ENCODE measurements at places on chromosomes 5 and 9. TPM values are rescaled to one million over a fixed set of nuclear protein-coding genes. Genes with fewer than 3 reads are reported as not detected.

DNA sequence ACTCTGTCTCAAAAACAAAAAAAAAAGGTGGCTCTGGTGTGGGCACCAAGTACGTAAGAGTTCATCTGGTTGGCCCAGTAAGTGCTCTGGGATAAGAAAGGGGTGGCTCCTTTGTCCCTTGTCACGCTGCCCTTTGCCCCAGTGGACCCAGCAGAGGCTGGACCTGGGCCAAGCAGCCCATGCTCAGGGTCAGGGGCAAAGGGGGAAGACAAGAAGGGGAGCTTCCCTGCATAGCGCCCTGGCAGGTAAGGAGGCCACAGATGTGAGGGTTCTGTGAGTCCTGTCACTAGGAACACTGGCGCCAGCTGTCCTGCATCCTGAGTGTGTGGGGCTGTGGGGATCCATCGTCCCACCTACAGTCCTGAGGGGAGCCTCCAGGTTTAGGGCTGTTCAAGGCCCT is 65.3 kb downstream of the GADD45G start:
- H3K4me3 ChIP-seq = no peak overlapping the region
- no peak overlapping the region for H3K27ac ChIP-seq
- no peaks in the 10 kb centered on the region for H3K36me3 ChIP-seq
- H3K27me3 ChIP-seq = no peaks in the 10 kb centered on the region

GRCh38 chr9:91117959-91118703 is 243.6 kb downstream of the AUH start:
- H3K27me3 ChIP-seq = no peaks in the 10 kb centered on the region
- no peak overlapping the region for H3K27ac ChIP-seq
- peak; percentile 93 for DNase-seq

- H3K27me3 ChIP-seq = no peaks in the 10 kb centered on the region
- H3K4me1 ChIP-seq = no peaks in the 10 kb centered on the region
- no peak overlapping the region for H3K4me3 ChIP-seq
- H3K27ac ChIP-seq = no peak overlapping the region
- DNase-seq = no peak
These were observed 800.5 kb downstream of the BRINP1 start for GRCh38 chr9:118568704-118569103.

FOXE1 gene
- not detected for total RNA-seq

COL27A1 gene
- total RNA-seq = 3.5 TPM

TLR4 gene
- total RNA-seq = 65.2 TPM

GFI1B gene
- 0.46 TPM for total RNA-seq

- no peak overlapping the region for H3K27ac ChIP-seq
- no peaks in the 10 kb centered on the region for H3K27me3 ChIP-seq
- H3K4me3 ChIP-seq = no peak overlapping the region
- no peaks in the 10 kb centered on the region for H3K36me3 ChIP-seq
These were observed 2.0 kb downstream of the SLC2A6 start for GRCh38 chr9:133476941-133477340.

TMEM215 gene
- not detected for total RNA-seq

FBN2 gene
- 16.2 TPM for total RNA-seq

SLC23A1 gene
- total RNA-seq = not detected

- DNase-seq = peak; percentile 88
- H3K36me3 ChIP-seq = no peaks in the 10 kb centered on the region
- peaks cover 56% of the 10 kb centered on the region for H3K4me1 ChIP-seq
- H3K27ac ChIP-seq = peak overlapping the region; percentile 99
These were observed 3.7 kb downstream of the TLN1 start for GRCh38 chr9:35728041-35728971.

GRCh38 chr5:179755022-179755421 is 22.4 kb downstream of the MAML1 start:
- H3K27me3 ChIP-seq = no peaks in the 10 kb centered on the region
- peaks cover 7% of the 10 kb centered on the region for H3K4me1 ChIP-seq

- no peaks in the 10 kb centered on the region for H3K36me3 ChIP-seq
- no peak overlapping the region for H3K4me3 ChIP-seq
- DNase-seq = no peak
- H3K27me3 ChIP-seq = no peaks in the 10 kb centered on the region
These were observed 14.0 kb upstream of the MLANA start for GRCh38 chr9:5876711-5877110.

GNA14 gene
- total RNA-seq = 6.3 TPM

GRCh38 chr9:114371973-114372917 is 15.5 kb downstream of the AKNA start:
- H3K27ac ChIP-seq = peak overlapping the region; percentile 78
- H3K4me1 ChIP-seq = peaks cover 17% of the 10 kb centered on the region
- H3K36me3 ChIP-seq = no peaks in the 10 kb centered on the region
- no peak overlapping the region for H3K4me3 ChIP-seq
- no peak for DNase-seq

DNA sequence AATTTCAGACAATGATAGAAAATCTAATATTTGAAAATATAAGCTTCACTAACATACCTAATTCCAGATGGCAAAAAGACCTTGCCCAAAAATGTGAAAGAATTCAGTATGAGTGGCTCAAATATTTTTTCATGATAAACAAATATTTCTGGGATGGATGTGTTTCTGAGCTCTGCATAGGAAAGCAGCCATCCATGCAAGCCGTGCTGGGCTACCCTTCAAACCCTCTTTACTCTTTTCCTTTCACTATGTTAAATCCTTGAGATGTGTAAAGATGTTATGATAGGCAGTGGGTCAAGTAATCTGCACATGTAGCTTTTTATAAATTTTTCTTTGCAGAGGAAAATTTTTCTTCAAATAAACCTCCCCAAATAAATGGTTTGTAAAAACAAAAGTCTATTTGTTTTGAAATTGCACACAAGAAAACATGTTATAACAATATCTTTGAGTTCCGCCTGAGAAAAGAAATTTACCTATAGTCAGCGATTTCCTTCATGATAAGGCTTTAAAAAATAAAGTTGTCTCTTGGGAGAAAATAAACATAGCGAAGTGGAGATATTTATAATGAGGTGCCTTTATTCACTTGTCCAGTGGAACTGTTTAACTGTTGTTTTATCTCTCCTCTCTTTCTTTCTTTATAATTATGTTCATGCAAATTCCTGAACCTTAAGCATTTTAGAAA is 154.3 kb upstream of the PITX1 start:
- H3K4me1 ChIP-seq = peaks cover 6% of the 10 kb centered on the region
- peaks cover 5% of the 10 kb centered on the region for H3K27me3 ChIP-seq
- DNase-seq = no peak
- H3K27ac ChIP-seq = no peak overlapping the region
- no peak overlapping the region for H3K4me3 ChIP-seq

LCN2 gene
- 1.0 TPM for total RNA-seq

CFAP77 gene
- total RNA-seq = not detected

GRCh38 chr9:130663258-130663976 is 977 bp upstream of the PRDM12 start:
- H3K27me3 ChIP-seq = peaks cover 86% of the 10 kb centered on the region
- no peak overlapping the region for H3K27ac ChIP-seq
- DNase-seq = no peak
- H3K4me1 ChIP-seq = peaks cover 39% of the 10 kb centered on the region
- no peaks in the 10 kb centered on the region for H3K36me3 ChIP-seq

DNA sequence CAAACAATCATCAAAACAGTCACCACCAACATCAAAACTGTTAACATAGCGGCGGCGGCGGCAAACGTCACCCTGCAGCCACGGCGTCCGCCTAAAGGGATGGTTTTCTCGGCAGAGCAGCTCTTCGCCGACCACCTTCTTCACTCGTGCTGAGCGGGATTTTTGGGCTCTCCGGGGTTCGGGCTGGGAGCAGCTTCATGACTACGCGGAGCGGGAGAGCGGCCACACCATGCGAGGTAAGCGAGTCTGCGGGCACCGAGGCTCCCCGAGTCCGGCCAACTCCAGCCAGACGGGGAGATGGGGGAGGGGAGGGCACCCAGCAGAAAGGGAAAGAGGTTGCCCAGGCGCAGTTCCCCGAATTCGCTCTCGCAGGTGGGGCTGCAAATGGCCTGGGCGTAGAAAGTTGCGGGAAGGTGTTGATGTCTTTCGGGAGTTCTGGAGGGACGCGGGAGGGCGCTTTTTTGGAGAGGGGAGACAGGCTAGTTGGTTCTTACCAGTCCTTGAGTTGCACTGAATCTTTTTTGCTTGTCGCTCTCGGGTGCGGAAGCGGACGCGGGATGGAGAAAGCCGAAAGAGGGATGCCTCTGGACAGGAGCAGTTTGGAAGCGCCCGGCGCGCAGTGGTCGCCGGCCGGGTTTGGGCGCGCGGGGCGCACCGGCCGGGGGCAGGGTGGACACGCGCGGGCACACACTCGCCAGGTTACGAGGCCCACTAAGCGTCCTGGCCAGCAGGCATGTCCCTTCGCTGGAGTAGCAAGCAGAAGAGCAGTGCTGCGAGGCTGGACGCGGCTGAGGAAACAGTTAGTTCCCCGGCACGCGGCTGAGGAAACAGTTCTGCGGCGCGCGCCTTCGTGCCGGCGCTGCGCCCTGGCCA is 849 bp downstream of the RORB start:
- peak; percentile 58 for DNase-seq
- peaks cover 3% of the 10 kb centered on the region for H3K27me3 ChIP-seq
- peak overlapping the region; percentile 24 for H3K27ac ChIP-seq
- peak overlapping the region; percentile 78 for H3K4me3 ChIP-seq

- no peak overlapping the region for H3K4me3 ChIP-seq
- DNase-seq = peak; percentile 49
- peaks cover 5% of the 10 kb centered on the region for H3K36me3 ChIP-seq
- no peaks in the 10 kb centered on the region for H3K4me1 ChIP-seq
- no peaks in the 10 kb centered on the region for H3K27me3 ChIP-seq
These were observed 93.3 kb downstream of the OTULIN start for GRCh38 chr5:14757850-14758249.

ADAMTS16 gene
- total RNA-seq = 0.31 TPM
